DMS 273 treated with DMSO at 0.1 percent for 48 hours (cell line): ENCODE measurements at places on chromosomes 13 and 19.

DNA sequence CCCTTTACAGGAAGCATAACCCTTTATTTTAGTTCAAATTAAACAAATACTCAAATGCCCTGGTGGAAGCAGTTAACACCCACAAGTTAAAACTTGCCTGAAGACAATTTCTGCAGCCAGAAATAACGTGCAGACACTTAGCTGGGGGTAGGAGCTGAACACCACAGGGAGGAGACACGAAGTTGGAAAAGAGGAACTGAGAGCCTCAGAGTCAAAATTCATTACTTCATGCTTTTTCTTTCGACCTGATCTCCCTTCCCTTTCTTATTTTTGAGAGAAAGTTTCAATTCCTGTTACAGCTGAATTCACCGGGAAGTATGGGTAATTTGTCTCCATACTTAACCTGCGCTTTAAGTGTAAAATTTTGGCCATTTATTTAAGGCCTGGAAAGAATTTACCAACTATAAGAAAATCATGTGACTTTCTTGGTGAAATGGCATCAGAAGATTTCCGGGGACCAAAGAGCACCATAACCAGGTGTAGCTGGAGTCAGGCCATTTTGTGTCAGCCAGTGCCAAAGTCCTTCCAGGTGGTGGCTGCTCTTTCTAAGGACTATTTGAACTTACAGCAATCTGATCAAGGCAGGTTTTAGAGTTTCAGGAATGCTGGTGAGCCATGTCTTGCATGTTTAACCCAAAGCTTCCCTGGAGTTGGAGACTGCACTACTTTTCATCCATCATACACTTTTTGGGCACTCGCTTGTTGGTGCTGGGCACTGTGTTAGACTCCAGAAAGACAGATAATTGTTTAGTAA, 46.5 kb upstream of the RCBTB2 start:
- no peak for DNase-seq

- no peak for DNase-seq
These were observed 101.7 kb upstream of the SERP2 start for GRCh38 chr13:44271915-44272341.

DNA sequence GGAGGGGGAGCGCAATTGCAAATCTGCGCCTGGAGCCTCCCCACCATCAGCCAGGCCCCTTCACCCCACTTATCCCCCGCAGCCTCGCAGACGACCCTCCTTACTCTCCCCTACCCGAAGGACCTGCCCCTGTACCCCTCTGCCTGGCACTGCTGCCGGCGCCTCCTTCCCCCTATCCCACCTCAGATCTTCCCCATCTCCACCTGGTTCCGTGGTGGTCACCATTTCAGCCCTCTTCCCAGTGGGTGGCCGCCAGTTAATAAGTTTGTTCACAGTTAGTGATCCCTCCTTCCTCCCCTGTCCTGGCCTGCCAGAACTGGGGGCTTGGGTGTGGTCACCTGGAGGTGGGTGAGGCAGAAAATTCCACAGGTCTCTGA, 397 bp downstream of the SLC44A2 start:
- no peak for DNase-seq

GRCh38 chr13:54627646-54628372, 1599.2 kb downstream of the OLFM4 start:
- DNase-seq: no peak

- DNase-seq: no peak
These were observed 7.2 kb upstream of the CCDC97 start for GRCh38 chr19:41302624-41303351.

DNA sequence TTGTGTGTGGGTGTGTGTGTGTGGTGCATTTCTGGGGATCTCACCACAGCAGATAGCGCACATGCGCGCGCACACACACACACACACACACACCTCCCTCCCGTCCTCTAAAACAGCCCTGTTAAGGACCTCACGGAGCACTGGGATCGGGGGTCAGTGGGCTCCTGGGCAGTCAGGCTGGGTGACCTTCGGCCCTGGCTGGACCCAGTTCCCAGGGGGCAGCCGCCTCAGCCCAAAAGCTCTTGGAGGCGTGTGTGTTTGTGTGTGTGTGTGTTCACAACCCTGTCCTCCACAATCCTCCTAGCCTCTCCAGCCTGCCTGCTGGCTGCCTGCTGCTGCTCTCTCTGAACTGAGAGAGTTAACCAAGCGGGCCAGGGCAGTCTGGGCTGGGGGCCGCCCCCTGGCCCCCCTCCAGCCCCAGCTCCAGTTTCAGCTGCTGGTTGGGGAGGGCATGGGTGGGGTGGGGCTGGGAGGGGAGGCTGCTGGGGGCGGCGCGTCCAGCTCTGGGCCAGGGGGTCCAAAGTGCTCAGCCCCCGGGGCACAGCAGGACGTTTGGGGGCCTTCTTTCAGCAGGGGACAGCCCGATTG, at the start of gene FXYD1:
TSS of gene FXYD1 (plus strand) at position 520 of the 588 bp plus-strand sequence. CDS start 1,256 bp downstream, outside the sequence.
- no peak for DNase-seq

DNA sequence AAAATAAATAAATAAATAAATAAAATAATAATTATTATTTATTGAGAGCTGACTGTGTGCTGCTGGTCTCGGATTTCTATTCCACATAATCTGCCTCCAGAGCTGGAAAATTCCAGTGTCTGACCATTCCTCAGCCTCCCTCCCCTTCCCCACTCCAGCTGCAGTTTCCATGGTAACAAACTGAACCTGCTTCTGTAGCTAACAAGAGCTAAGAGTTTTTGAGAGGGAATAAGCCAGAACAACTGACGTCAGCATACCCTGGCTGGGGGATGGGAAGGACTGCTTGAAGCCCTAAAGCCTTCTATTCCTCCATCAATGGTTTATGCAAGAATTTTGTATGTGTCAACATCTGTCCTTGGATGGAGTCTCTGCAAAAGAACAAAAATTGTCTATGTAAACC, 26.0 kb upstream of the PEG3 start:
- DNase-seq: no peak

DNA sequence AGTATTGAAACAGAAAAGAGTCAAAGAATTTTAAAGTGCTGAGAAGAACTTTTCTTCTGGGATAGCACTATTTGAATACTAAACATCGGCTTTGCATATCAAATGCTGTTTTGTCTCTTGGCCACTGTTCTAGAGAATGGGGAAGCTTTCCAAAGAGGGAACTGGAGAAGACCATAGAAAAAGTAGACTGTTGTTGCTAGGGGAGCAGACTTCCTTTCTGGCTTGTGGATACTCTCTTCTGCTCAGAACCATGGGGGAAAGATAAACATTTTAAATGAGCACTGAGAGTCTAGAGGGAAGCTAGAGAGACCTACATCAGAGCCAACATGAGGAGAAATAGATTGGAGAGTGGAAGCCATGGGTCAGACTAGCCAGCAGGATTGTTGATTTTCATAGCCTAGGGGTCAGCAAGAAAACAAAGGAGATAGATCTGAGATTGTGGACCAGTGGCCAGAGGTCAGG, 315.7 kb downstream of the KCTD12 start:
- no peak for DNase-seq

GRCh38 chr13:40313269-40314200, 352.9 kb downstream of the FOXO1 start:
- no peak for DNase-seq

- DNase-seq: no peak
These were observed 104.1 kb downstream of the FRY start for GRCh38 chr13:32135655-32136054.

- DNase-seq: no peak
These were observed 41.7 kb downstream of the SPATA13 start for GRCh38 chr13:24202215-24202614.

DNA sequence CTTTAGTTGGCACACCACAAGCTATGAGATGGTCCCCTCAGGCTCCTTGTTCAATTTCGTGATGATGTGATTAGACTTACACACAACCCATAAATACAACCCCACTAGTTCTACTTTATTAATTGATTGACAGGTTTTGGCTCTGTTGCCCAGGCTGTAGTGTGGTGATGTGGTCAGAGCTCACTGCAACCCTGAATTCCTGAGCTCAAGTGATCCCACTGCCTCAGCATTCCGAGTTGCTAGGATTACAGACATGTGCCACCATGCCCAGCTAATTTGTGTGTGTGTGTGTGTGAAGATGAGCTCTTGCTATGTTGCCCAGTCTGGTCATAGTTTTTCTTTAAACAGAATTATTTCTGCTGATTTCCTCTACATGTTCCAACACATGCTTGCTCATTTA, 17.5 kb upstream of the HTR2A start:
- DNase-seq: no peak

- peak; percentile 3 for DNase-seq
These were observed 2.0 kb downstream of the SPRY2 start for GRCh38 chr13:80338781-80339562.

DNA sequence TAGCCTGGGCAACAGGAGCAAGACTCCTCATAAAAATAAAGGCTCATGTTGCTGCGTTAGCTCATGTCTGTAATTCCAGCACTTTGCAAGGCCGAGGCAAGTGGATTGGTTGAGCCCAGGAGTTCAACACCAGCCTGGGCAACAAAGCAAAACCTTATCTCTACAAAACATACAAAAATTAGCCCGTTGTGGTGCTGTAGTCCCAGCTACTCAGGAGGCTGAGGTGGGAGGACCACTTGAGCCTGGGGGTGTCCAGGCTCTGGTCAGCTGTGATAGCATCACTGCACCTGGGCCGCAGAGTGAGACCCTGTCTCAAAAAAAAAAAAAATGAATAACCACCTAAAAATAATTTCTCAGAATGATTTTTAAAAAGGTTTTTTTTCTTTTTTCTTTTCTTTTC, 3.9 kb upstream of the NUDT19 start:
- DNase-seq: no peak

DNA sequence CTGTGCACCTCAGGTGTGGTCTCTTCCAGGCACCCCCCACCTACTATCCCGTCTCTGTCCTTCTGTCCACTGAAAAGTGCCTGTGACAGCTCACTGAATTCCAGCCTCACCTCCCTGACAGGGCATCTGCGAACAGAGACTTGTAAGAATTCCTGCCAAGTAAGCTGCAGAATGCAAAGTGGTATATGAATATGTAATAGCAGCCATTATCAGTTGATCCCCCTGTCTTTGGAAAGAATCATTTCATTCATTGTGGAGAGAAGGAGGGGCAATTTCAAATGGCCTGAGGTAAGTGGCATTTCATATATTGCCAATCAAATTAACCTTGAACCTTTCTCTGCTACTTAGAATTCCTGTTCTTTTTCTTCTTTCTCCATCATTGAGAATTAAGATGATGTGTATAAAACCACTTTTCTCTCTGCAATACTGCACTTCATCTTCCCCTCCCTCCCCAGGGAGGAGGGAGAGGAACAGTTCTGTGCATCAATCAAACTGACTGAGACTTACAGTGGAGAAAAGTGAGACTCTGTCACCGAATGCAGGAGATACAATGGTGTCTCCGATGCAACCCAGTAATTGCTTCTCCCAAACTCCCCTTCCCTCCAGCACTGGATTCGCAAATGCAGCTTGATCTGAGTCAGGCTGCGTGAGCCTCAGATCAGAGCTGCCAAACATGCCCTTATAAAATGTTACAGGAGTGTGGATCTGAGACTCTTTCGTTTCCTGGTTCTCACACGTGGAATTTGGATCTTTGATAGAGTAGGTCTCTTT, 91.7 kb downstream of the SLC10A2 start:
- DNase-seq: no peak

DNA sequence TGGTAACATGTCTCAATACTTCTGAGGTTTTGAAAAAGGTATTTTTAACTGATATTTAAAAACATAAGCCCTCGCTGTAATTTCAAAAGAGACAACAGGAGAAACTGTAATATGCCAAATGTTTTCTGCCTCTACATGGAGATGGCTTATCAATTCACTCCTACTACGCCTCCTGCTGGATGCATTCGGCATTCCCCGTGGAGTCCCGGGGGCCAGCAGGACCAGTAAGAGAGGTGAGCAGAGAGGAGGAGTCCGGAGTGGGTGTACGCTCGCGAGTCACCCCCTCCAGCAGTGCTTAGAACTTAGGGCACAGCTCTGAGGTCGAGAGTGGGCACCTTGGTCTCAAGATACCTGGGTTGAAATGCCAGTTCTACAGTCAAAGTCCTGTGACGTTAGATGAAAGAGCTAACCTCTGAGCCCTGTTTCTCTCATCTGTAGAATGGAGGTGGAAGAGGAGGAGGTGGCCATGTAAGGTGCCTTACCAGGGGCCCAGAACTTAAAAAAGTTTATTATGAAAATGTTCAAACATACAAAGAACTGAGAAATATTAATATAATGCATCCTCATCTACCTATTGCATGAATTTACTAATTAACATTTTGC, 110.2 kb downstream of the STK24 start:
- DNase-seq: no peak

GRCh38 chr13:26653310-26653709, 95.8 kb downstream of the WASF3 start:
- no peak for DNase-seq

DNA sequence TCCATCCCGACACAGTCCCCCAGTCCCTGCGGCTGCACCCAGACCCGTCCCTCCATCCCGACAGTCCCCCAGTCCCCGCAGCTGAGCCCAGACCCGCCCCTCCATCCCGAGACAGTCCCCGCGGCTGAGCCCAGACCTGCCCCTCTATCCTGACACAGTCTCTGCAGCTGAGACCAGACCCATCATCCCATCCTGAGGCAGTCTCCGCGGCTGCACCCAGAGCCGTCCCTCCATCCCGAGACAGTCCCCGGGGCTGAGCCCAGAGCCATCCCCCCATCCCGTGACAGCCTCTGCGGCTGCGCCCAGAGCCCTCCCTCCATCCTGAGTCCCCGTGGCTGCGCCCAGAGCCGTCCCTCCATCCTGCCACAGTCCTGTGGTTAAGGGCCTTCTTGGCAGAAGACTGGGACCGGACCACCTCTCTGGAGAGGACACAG, 28.8 kb upstream of the TMEM255B start:
- no peak for DNase-seq

- DNase-seq: peak; percentile 79
These were observed at the start of gene FARSA for GRCh38 chr19:12933287-12934072. Gene FARSA, minus strand, starts transcription at chr19:12933711. Its CDS starts 15 bp downstream, at chr19:12933696.
